ENCODE measurements at places on chromosomes 2 and 18.

GRCh38 chr2:218329027-218329825, 27.4 kb upstream of the CATIP start:
- no peak for ATAC-seq

- ATAC-seq: no peak
Measured at GRCh38 chr2:47050021-47050760, 104.9 kb downstream of the STPG4 start.

DNA sequence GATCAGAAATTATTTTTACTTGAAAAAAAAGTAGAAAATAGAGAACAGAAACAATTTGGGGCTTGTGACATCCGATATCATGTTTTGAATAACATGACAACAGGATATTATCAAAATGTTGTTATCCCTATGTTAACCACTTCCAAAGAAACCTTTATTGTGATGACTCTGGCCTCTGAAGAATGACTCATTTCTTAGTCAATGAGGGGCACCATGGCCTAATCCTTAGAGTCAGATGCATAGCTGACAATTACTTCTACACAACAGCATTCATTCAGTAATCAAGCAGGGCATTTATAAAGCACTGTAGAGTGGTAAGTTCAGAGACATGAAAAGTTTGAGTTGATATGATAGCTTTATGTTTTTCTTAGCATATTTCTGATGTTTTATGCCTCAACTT, 703.0 kb downstream of the RNF144A start:
- peak; percentile 31 for ATAC-seq

- ATAC-seq: no peak
Measured at GRCh38 chr2:50042771-50043170, 888.5 kb upstream of the FSHR start.

GRCh38 chr2:6053743-6054142, 361.6 kb downstream of the SOX11 start:
- no peak for ATAC-seq

DNA sequence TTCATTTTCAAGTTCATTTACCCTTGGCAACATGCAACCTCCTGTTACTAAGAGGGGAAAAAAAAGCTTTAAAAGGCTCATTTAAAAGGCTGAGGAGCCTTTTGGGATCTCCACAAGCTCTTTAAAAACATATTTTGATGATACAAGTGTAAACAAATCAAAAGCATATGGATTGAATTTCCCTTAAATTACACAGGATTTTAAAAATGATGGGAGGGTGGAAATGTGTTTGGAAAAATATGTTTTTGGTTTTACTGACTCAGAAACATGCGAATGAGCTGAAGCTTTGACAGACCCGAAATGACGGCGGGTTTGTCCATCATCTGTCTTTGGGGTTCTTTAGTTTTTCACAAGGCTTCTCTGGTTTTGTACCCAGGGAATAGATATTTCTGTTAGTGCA, 180.6 kb upstream of the CCDC68 start:
- no peak for ATAC-seq

DNA sequence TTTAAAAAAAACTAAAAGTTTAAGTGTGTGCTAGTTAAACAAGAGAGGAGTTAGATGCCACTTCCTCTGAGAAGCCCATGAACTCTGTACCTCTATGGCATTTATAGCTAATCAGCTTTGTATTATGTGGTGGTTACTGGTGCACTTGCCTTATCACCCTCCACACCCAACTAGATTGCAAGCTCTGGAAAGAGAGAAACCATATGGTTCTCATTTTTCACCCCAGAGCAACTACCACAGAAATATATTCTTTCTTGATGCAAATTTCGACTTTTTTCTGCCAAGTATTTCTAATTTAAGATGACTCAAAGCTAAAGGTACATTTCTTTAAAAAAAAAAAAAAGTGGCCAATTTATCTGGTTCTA, 24.2 kb downstream of the RAPH1 start:
- peak; percentile 70 for ATAC-seq

- ATAC-seq: no peak
Measured at GRCh38 chr2:21981127-21981526, 857.4 kb downstream of the TDRD15 start.

GRCh38 chr2:54810246-54810645, 86.8 kb downstream of the EML6 start:
- ATAC-seq: no peak

- ATAC-seq: no peak
Measured at GRCh38 chr2:140565756-140566155, 1565.1 kb downstream of the LRP1B start.

GRCh38 chr2:106113361-106113966, 80.6 kb downstream of the UXS1 start:
- no peak for ATAC-seq

GRCh38 chr2:154591294-154591820, 107.1 kb upstream of the KCNJ3 start:
- no peak for ATAC-seq

GRCh38 chr2:96264656-96265348, 995 bp downstream of the TMEM127 start:
- no peak for ATAC-seq

GRCh38 chr2:105038383-105039061, 653 bp downstream of the MRPS9 start:
- no peak for ATAC-seq

DNA sequence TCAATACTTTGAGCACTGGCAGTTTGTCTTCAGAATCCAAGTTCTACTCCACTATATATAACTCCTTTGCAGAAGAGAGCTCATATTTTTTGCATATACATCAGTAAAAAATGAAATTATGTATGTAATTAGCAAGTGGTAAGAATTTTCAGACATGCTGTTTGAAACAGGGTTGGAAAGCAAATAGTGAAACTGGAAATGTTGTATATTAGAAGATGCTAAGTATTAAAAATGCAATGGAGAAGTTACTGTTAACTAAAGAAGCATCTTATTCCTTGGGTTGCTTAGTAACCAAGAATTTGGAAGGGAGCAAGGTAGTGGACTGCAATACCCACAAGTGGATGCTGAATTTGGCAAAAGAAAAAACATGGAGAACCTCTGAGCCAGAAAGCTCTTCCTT, 88.6 kb upstream of the DLGAP1 start:
- no peak for ATAC-seq
